ENCODE measurements at places on chromosomes 3 and 15.

- DNase-seq: no peak
Measured at GRCh38 chr15:50774450-50774849, 8.9 kb upstream of the SPPL2A start.

GRCh38 chr15:57213862-57214261, 162.4 kb upstream of the CGNL1 start:
- peak; percentile 65 for DNase-seq

DNA sequence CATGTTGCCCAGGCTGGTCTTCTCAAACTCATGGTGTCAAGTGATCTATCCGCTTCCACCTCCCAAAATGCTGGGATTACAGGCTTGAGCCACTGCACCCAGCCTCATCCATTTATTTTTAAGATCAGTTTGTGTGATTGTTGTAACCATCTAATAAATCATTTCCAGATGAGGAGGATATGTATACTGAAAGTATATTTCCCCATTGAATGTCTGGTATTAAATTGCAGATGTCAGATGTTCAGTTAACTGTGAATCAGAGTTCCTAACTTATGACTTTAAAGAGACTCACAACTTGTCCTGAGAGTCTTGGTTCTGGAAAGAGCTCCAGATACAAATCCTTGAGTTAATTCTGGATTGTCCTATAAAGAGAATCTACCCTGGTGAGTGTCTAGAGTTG, 62.4 kb downstream of the TRIM71 start:
- DNase-seq: no peak

- no peak for DNase-seq
Measured at GRCh38 chr15:101203029-101203573, 48.7 kb downstream of the CHSY1 start.

DNA sequence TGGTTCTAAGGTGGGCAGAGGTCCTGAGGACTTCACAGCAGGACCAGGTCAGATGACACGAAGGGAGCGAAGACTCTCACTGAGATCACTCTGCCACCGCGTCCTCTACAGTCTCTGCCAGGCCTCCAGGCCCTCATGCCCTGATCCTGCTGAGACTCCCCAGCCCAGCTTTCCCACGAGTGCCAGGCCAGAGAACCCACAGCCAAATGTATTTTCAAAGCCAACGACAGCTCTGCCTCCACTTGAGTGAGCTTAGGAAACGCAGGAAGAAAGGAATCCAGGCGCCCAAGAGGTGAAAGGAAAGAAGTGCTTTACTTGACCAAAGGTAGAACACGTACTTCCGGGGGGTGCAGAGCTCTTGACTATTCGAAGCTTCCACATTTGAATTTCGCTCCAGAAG, 275.0 kb downstream of the XXYLT1 start:
- DNase-seq: no peak

GRCh38 chr3:149199474-149199873, 22.2 kb downstream of the CP start:
- no peak for DNase-seq

DNA sequence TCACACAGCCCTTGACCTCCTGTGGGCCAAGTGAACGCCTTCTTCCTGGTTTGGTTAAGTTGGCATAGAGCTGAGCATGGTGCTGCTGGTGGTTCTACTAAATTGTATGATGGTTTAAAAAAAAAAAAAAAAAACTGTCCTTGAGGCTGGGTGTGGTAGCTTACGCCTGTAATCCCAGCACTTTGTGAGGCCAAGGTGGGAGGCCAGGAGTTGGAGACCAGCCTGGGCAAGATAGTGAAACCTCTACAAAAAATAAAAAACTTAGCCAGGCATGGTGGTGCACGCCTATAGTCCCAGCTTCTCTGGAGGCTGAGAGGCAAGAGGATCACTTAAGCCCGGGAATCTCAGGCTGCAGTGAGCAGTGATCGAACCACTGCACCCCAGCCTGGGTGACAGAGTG, 58.9 kb upstream of the FLNB start:
- no peak for DNase-seq

DNA sequence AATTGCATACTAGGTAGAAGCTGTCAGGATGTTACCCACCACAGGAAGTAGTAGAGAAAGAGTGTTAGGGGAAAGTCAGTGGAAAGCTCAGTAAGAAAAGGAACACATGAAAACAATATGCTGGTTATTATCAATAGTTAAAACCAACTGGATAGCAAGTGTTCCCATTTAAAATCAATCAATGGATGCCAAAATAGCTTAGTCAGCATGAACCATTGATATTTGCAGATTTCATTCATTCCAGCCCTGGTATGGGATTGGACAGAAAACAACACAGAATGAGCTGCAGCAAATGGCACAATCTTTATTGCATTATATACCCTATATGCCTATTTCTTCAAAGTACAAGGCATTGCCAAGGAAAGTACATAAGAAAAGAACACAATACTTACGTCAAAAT, 293.7 kb downstream of the EPHA6 start:
- no peak for DNase-seq

- DNase-seq: no peak
Measured at GRCh38 chr15:48230498-48230897, 24.4 kb downstream of the SLC12A1 start.

- DNase-seq: no peak
Measured at GRCh38 chr15:91338766-91339165, 238.7 kb downstream of the SV2B start.

- no peak for DNase-seq
Measured at GRCh38 chr3:43814461-43814860, 123.7 kb downstream of the ABHD5 start.

- DNase-seq: no peak
Measured at GRCh38 chr15:51051776-51052175, 42.9 kb downstream of the TNFAIP8L3 start.

DNA sequence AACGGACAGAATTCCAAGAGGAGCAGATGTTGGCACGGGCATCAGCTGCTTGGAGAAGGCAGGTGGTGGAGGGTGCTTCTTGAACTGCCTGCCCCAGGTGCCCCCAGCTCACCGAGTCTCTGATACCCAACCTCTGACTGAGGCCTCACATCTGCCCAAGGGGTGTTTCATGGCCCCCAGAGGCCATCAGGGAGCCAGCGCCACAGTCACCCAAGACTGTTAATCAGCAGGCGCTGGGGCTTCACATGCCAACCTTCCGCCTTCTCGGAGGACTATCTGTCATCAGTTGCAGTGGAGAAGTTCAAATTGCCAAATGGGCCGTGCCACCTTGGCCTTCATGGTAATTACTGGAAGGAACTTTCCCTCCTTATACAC, 61.9 kb upstream of the SLC6A1 start:
- no peak for DNase-seq

DNA sequence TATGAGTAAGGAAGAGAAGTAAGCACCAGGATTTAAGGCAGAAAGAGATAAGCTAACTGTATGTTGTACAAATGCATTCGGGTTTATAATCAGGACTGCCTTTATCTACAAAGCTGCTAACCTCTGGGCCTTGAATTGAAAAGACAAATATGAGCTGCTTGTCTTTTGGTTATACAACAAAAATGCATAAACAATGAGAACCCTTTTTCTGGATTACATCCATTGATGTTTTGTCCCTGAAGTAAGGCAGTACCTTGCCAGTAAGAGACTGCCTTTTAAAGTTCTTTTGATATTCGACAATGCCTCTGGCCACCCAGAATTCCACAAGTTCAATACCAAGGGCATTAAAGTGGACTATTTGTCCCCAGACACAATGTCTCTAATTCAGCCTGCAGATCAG, 280.7 kb downstream of the ZNF621 start:
- DNase-seq: no peak

- no peak for DNase-seq
Measured at GRCh38 chr3:156264771-156265170, 144.4 kb downstream of the KCNAB1 start.

GRCh38 chr15:88898736-88899135, 3.4 kb upstream of the HAPLN3 start:
- no peak for DNase-seq

GRCh38 chr3:74329096-74329495, 285.4 kb downstream of the CNTN3 start:
- no peak for DNase-seq

GRCh38 chr3:60025096-60026050, 975.5 kb upstream of the CFAP20DC start:
- no peak for DNase-seq

DNA sequence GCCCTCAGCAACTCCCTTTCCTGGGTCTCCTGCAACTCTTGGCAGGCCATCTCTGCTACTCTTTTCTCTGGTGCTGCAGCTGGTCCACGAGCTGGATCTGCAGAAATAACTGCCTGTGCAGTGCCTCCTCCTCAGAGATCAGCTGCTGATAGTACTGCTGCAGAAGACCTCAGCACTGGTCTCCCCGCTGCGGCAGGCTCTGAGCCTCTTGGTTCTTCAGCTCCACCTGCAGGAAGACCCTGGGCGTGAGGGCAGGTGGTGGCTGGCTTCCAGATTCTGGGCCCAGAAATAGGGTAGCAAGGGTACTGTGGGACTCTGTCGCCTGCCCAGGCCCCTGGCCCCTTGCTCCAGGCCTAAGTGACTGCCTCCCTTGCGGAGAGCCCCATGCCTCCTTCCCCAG, 79.7 kb upstream of the C2CD4B start:
- no peak for DNase-seq

- no peak for DNase-seq
Measured at GRCh38 chr15:74657846-74658245, 38.0 kb downstream of the EDC3 start.
